Endodermal cell (in vitro differentiated cells): ENCODE measurements at places on chromosomes 6 and 20. TPM values are rescaled to one million over a fixed set of nuclear protein-coding genes. Genes with fewer than 3 reads are reported as not detected.

The ERVFRD-1 gene
- not detected in 2 replicates for total RNA-seq

GRCh38 chr6:47476781-47477496 lies 650 bp upstream of the CD2AP start:
- peaks cover 2% of the 10 kb centered on the region for H3K4me1 ChIP-seq
- peak overlapping the region; percentile 95 for H3K4me3 ChIP-seq
- no peaks in the 10 kb centered on the region for H3K36me3 ChIP-seq
- peak overlapping the region; percentile 46 for H3K27ac ChIP-seq
- DNase-seq = peak; percentile 49

- H3K27ac ChIP-seq = no peak overlapping the region
- H3K36me3 ChIP-seq = no peaks in the 10 kb centered on the region
- H3K27me3 ChIP-seq = no peaks in the 10 kb centered on the region
- H3K4me1 ChIP-seq = no peaks in the 10 kb centered on the region
Measured at GRCh38 chr20:10758446-10758845, 84.6 kb upstream of the JAG1 start.

DNA sequence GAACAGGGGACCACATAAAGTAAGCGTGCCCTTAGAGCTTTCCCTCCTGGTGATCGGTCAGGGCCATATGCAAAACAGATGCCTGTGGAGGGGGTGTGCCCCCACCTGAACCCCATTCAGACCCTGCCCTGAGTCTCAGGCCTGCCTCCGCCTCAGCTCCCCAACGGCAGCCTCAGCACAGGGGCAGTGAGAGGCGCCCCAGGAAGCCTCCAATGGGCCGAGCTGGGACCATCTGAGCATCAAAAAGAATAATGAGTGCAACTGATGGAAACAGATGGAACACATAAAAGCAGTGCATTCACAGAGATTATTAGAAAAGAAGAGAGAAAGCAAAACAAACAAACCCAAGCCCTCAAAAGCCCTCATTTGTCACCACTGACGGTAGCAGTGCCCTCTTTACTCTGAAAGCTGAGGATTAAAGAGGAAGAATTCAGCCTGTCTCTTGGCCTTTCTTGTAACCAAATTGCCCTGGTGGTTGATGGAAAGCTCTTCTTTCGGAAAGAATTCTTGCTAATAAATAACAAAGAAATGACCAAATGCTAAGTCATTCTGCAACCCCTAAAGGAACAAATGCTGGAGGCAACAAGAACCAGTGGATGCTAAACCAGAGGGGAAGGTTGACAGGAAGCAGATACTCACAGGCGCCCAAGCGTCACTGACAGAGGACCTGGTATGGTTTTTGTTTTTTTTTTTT lies 6.8 kb downstream of the ADISSP start:
- H3K4me3 ChIP-seq = no peak overlapping the region
- DNase-seq = no peak
- no peaks in the 10 kb centered on the region for H3K4me1 ChIP-seq
- peaks cover 8% of the 10 kb centered on the region for H3K36me3 ChIP-seq
- no peak overlapping the region for H3K27ac ChIP-seq
- H3K27me3 ChIP-seq = no peaks in the 10 kb centered on the region

GRCh38 chr6:38039502-38039901 lies 220.0 kb downstream of the ZFAND3 start:
- no peak overlapping the region for H3K27ac ChIP-seq
- H3K4me3 ChIP-seq = no peak overlapping the region
- no peaks in the 10 kb centered on the region for H3K27me3 ChIP-seq

The FOXF2 gene
- 0.19 TPM in 1 of 3 replicates, not detected in the others for total RNA-seq

DNA sequence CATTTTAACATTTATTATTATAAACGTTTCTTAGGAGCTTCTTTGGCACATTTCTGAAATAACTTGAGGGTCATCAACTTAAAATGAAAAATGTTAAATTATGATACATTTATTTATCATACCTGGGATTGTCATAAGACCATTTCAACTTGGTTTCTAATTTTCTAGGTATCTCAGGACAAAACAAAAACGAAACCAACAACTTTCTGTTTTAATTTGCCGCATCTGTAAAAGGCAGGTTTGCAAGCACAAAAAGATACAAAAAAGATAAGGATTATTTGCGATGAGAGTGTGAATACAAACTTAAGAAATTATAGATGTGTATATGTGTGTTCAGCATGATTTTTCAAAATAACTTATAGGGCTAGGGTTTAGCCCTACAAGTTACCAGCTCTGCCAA lies 395.0 kb upstream of the RUNX2 start:
- H3K27me3 ChIP-seq = no peaks in the 10 kb centered on the region
- no peak overlapping the region for H3K27ac ChIP-seq
- DNase-seq = no peak
- no peak overlapping the region for H3K4me3 ChIP-seq

The C20orf202 gene
- total RNA-seq = not detected in 3 replicates

DNA sequence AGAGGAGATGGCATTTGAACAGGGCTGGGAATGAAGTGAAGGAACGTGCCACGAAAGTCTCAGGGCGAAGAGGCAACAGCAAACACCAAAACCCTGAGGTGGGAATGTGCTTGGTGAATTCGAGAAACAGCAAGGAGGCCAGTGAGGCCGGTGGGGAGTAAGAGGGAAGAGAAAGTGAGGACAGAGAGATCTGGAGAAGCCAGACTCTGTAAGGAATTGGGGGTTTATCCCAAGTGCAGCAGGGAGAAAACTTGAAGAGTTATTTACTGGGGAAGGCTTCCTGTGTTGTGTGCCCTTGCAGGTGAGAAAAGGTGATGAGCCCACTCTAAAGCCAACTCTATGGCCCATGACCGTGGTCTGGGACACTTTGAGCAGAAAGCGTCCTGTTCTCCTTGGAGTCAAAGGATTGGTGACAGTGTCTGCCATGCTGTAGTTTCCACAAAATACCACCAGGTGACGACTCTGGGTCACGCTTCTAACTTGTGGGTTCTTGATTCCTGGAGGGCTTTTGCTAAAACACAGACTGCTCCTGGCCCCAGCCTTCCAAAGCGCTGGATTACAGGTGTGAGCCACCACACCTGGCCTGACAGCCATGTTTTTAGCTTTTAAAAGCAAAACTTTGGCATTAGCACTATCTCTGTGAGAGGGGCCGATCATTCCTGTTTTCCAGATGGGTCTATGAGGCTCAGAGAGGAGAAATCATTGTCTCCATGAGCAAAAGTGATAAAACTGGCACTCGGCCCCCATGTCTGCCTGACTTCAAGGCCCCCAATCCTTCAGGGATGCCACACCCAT lies 18.0 kb upstream of the CSNK2A1 start:
- no peaks in the 10 kb centered on the region for H3K27me3 ChIP-seq
- DNase-seq = peak; percentile 93
- H3K4me1 ChIP-seq = no peaks in the 10 kb centered on the region
- no peak overlapping the region for H3K27ac ChIP-seq

DNA sequence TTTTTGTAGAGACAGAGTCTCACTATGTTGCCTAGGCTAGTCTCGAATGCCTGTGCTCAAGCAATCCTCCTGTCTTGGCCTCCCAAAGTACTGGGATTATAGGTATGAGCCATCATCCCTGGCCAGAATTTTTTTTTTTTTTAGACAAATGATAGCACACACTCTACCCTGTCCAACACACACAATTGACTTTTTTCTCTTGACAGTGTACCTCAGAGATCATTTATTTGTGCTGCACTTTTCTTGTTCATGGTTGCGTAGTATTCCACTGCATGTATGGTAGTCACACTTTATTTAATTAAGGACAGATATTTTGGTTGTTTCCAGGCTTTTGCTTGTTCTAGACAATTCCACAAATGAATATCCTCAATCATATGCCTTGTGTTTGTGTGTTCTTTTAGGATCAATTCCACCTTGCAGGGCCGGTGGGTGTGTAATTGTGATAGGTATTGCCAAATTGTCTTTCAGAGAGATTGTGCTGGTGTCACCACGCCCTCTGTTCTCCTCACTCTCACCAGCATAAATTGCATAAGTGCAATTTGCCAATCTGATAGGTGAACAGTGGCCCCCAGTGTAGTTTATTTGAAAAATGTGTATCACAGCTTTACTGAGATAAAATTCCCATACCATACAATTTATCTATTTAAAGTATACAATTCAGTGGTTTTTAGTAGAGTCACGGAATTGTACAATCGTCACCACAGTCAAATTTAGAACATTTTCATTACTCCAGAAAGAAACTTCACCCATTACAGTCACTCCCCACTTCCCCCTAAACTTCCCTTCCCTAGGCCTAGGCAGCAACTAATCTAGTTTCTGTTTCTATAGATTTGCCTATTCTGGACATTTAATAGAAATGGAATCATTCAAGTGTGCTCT lies 20.1 kb downstream of the SRC start:
- no peaks in the 10 kb centered on the region for H3K27me3 ChIP-seq
- H3K4me1 ChIP-seq = no peaks in the 10 kb centered on the region
- H3K27ac ChIP-seq = no peak overlapping the region
- peaks cover 56% of the 10 kb centered on the region for H3K36me3 ChIP-seq

DNA sequence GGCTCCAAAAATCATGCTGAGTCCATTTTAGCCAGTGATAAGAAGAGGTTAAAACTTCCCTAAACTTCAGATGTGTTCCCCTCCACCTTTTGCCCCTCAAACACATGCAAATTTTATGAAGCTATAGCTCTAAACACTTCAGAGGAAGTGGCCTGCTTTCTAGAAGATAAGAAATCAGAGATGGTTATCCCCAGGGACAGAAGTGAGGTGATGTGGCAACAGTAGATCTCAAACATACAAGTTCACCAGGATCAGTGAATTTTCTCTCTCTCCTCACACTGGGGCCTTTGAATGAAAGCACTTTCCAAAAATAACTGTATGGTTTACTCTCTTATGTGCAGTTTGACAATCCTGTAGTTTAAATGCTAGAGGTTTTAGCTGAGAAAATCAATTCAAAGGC lies 332.0 kb downstream of the BTBD9 start:
- DNase-seq = no peak
- no peak overlapping the region for H3K27ac ChIP-seq
- peaks cover 7% of the 10 kb centered on the region for H3K4me1 ChIP-seq

The SLC17A1 gene
- total RNA-seq = not detected in 2 replicates

The C6orf15 gene
- total RNA-seq = not detected in 2 replicates

The TINAG gene
- total RNA-seq = not detected in 3 replicates

GRCh38 chr6:48615041-48615440 lies 504.0 kb upstream of the PTCHD4 start:
- no peak overlapping the region for H3K4me3 ChIP-seq
- H3K27me3 ChIP-seq = no peaks in the 10 kb centered on the region
- H3K27ac ChIP-seq = no peak overlapping the region
- no peaks in the 10 kb centered on the region for H3K36me3 ChIP-seq
- H3K4me1 ChIP-seq = no peaks in the 10 kb centered on the region

The RIMS4 gene
- 4.3 and 5.3 TPM in 2 replicates for total RNA-seq

The HTR1E gene
- total RNA-seq = 3.5 to 5.6 TPM (median 3.6 TPM) in 3 replicates

DNA sequence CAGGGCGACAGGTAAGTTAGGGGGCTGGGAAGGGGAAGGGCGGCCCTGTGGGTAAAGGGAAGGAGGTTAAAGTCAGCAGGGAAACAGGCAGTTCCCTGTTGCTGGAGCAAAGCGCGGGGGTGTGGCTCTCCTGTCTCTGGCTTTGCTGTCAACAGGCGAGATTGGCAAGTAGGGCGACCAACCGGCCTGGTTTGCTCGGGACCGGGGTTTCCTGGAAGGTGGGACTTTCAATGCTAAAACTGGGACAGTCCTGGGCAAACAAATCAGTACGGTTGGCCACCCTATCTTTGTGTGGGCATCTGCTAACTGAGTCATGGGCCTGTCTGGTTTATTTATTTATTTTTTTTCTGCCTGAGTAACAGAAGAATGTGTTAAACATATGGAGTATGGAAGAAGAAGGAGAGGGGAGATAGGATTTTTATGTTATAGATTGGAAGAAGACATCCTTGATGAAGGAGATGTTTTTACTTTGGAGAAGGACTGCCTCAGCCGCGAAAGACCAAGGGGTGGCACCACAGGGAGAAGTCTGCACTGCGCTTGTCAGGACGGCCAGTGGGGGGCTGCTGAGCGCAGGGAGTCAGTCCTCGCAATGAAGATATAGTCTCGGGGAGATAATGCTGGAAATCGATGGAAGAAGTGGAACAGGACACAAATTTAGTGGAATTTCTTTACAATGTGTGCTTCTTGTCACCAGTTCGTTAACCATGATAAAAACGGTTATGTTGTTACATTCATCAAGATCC lies 43.4 kb upstream of the ESR1 start:
- H3K4me1 ChIP-seq = no peaks in the 10 kb centered on the region
- H3K36me3 ChIP-seq = no peaks in the 10 kb centered on the region
- no peaks in the 10 kb centered on the region for H3K27me3 ChIP-seq
- no peak overlapping the region for H3K27ac ChIP-seq

DNA sequence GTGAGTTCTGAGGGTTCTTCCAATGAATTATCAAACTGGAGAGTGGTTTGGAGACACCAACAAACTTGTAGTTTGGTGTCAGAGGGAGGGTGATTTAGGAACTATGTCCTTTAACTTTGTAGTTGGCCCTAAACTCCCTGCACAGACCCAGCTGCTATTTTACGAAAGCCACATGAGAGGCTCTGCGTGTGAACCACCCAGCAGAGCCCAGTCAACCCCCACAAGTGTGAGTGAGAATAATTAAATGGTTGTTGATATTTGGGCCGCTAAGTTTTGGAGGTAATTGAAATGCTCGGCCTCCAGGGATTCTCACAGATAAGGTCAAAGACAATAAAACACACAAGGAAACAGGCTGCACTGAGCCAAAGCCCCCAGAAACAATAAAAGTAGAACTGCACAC lies 6.9 kb upstream of the VAPB start:
- DNase-seq = no peak
- H3K4me1 ChIP-seq = no peaks in the 10 kb centered on the region
- H3K27me3 ChIP-seq = no peaks in the 10 kb centered on the region
- no peaks in the 10 kb centered on the region for H3K36me3 ChIP-seq
- no peak overlapping the region for H3K27ac ChIP-seq
- H3K4me3 ChIP-seq = no peak overlapping the region

The WFDC12 gene
- not detected in 3 replicates for total RNA-seq

The CST2 gene
- total RNA-seq = 1.2 TPM in 1 of 3 replicates, not detected in the others

GRCh38 chr6:105831311-105832097 lies 254.6 kb upstream of the PRDM1 start:
- H3K27ac ChIP-seq = no peak overlapping the region
- H3K4me3 ChIP-seq = no peak overlapping the region
- DNase-seq = no peak
- H3K27me3 ChIP-seq = no peaks in the 10 kb centered on the region
- no peaks in the 10 kb centered on the region for H3K36me3 ChIP-seq
- H3K4me1 ChIP-seq = no peaks in the 10 kb centered on the region

- no peaks in the 10 kb centered on the region for H3K36me3 ChIP-seq
- no peaks in the 10 kb centered on the region for H3K4me1 ChIP-seq
- no peak overlapping the region for H3K27ac ChIP-seq
- no peak for DNase-seq
Measured at GRCh38 chr6:150633486-150633834, 33.8 kb downstream of the PLEKHG1 start.
